ENCODE measurements at places on chromosomes 3 and 15.

DNA sequence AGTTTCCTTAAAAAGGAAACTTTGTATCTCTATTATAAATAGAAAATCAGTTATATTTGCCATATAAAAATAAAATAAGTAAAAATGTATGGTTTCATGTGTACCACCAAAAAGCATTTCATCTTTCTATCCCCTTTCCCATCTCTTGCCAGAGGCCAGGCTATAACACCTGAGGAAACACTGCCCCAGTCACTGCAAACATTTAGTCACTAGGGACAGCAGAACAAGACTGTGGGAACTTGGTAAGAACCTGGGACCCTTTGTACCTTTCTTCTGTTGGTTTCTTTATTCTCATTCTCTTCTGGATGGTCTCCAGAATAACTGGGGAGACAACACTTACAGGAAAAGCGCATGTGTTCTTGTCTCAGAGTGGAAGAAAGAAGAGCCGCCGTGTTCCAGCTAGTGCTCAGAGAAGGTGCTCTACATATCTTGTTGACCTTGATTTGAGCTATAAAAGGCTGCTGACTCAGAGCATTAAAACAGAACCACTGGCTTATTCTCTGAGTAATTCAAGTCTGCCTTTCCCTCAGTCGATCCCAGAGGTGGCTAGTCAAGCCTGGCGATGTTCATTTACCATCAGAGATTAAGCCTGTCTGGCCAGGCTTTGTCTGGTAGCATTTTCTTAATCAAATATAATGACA is 361.6 kb downstream of the RBMS3 start:
- DNase-seq, result no peak

DNA sequence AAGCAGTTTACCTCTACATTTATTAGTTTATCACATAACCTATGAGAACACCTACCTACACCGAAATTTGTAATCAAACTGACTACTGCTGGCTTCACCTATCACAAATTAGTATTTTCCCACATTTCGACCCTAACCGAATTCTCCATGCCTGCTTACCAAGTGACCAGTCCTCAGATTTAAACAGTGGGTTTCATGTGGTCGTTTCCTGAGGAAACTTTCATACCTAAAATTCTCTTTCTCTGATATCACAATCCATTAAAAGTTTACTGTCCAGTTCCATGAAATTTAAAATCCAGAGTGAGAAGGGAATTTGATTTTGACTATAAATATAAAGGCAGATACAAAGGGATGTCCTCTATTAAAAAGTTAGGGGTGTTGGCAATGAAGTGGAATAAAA is 1.9 kb downstream of the PLOD2 start:
- DNase-seq, result no peak

DNA sequence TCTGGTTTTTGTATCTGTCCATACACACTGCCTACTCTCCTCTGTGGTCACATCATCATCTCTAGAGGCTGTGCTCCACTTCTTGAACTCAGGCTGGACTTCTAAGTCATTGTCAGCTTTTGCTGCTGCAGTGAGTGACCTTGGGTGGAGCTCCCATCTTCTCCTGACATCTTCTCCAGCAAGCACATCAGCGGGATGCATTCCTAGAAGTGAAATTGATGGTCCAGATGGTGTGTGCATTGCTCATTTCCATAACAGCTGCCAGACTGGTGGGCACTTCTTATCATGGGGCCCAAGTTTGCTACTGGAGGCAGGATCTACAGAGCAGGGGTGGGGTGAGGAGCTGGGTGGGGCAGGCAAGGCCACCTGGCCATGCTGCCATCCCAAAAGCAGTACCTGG is 109.9 kb downstream of the DNAJB8 start:
- no peak for DNase-seq

DNA sequence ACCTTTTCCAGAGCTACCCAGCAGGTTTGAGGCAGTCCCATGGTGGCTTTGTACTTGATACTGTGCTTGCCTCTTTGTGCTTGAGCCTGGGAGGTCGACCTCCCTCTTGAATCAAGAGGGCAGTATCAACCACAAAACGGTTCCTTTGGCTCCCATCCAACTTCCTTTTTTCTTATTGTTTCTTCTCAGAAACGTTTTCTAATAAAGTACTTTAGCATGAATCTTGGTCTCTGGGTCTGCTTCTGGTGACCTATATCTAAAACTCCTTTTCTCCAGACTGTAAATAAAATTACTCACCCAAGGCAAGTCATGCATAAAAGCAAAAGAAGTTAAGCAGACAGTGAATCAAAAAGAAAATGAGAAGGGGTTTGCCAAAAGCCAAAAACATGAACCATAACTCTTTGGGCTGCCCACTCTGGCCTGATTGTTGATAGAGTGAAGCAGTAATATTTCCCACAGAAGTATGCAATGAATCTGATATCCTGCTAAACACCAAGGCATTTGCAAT is 112.2 kb upstream of the SLC4A7 start:
- DNase-seq, result no peak

GRCh38 chr15:43105077-43105736 is 631 bp downstream of the UBR1 start:
- no peak for DNase-seq

DNA sequence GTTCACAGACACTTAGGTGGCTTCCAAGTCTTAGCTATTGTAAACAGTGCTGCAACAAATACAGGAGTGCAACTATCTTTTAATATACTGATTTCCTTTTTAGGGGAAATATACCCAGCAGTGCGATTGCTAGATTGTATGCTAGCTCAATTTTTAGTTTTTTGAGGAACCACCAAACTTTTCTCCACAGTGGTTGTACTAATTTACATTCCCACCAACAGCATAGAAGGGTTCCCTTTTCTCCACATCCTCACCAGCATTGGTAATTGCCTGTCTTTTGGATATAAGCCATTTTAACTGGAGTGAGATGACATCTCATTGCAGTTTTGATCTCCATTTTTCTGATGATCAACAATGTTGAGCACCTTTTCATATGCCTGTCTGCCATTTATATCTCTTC is 58.9 kb downstream of the ZNF148 start:
- DNase-seq, result no peak

GRCh38 chr3:105996781-105997180 is 128.0 kb upstream of the CBLB start:
- DNase-seq, result no peak

- no peak for DNase-seq
Measured at GRCh38 chr15:55977231-55977630, 16.2 kb downstream of the NEDD4 start.

DNA sequence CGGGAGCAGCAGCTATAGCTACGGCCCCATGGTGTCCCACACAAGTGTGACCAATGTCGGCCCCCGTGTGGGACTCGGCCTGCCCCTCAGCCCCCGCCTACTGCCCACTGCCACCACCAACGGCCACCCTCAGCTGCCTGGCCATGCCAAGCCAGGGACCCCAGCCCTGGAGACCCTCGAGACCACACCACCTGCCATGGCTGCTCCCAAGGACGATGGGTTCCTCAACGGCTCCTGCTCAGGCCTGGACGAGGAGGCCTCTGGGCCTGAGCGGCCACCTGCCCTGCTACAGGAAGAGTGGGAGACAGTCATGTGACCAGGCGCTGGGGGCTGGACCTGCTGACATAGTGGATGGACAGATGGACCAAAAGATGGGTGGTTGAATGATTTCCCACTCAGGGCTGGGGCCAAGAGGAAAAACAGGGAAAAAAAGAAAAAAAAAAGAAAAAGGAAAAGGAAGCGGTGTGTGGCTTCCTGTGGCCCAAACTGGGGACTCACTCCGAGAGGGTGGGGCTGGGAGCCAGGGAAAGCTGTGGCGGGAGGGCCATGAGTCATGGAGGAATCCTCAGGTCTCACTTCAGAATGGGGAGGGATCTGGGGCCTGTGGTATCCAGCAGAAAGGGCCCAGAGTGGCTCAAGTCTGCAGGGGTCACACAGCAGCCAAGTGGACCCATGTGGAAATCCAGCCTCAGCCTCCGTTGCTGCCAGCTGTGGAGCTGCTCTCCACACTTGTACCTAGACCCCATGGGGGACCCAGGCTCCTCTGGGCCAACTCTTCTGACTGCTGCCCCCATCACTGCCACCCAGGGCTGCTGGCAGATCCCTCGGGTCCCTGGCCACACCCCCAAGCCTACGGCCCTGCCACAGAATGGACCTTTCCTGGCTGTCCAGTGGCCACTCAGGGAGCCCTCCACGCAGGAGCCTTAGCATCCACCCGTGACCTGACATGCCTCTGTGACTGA is 26.1 kb downstream of the PTH1R start:
- DNase-seq, result no peak
